K562 (cell line): ENCODE measurements at places on chromosomes 1 and 21. TPM values are rescaled to one million over a fixed set of nuclear protein-coding genes. Genes with fewer than 3 reads are reported as not detected.

Gene FCER1G
- total RNA-seq = 0.31 TPM in 1 of 2 replicates, not detected in the other

Gene FCRL1
- total RNA-seq = not detected in 2 replicates

Gene RHBDL2
- not detected in 2 replicates for total RNA-seq

Gene FAM163A
- total RNA-seq = not detected in 2 replicates

Gene CHI3L1
- not detected in 2 replicates for total RNA-seq

Gene CLDN14
- not detected in 2 replicates for total RNA-seq

Gene LGR6
- 0.20 and 0.31 TPM in 2 replicates for total RNA-seq

Gene LCE1C
- total RNA-seq = not detected in 2 replicates

Gene AZIN2
- 0.36 and 0.42 TPM in 2 replicates for total RNA-seq
